ENCODE measurements at places on chromosomes 16 and 17.
A peak's percentile ranks its signal among the peaks of the same experiment; 100 is the strongest.

DNA sequence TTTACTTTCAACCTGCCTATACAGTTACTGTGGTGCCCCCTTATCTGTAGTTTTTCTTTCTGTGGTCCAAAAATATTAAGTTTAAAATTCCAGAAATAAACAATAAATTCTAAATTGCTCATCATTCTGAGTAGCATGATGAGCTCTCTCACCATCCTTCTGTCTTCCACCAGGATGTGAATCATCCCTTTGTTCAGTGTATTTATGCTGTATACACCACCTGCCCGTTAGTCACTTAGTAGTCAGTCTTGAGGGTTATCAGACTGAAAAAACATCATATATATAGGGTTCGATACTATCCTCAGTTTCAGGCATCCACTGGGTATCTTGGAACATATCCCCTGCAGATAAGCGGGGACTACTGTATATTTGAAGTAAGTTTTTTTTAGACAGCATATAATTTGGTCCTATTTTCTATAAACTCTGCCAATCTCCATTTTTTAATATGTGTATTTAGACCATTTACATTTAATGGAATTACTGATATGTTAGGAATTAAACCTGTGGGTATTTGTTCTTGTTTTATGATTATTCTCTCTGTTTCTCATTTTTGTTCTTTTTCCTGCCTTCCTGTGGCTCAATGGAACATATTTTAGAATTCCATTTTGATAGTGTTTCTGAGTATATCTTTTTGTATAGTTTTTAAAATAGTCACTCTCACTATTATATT, 31.0 kb downstream of the TBX21 start:
- no peak for DNase-seq

DNA sequence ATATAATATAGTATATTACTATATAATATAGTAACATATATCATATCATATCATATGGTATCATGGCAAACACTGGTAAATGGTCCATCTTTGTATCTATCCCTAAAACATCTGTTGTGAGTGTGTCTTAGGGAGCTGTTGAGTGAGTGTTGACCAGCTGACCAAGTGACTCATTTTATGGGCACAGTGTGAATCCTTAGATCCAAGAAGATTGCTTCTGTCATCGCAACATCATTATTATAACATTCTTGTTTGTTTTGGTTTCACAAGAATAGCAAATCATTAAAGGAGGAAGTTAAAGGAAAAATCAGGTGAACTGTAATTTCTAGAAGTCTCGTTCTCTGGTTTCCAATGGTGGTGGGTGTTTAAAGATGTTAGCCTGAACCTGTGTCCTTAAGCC, 11.7 kb upstream of the MAF start:
- no peak for DNase-seq

- DNase-seq, result no peak
Measured at GRCh38 chr16:71282943-71283342, 6.3 kb downstream of the CMTR2 start.

- no peak for DNase-seq
Measured at GRCh38 chr17:58391302-58391984, 25.9 kb downstream of the RNF43 start.

DNA sequence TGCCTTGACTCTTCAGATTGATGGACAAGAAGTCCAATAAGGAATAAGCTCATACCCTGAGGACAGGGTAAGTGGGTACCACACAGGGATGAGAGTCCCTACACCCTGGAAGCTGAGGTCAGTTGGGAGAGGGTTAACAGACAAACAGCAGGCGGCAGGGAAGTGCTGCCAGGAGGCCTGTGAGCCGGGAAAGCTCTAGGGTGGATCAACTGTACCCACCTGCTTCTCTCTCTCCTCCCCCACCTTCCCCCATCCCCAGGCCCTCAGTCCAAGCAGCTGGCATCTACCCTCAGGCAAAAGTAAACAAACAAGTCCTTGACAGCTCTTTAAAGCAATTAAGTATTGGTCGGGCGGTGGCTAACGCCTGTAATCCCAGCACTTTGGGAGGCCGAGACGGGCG, 20.7 kb upstream of the MYLK3 start:
- DNase-seq, result no peak

- peak; percentile 29 for DNase-seq
Measured at GRCh38 chr16:21194771-21195301, 16.5 kb downstream of the ZP2 start.

- no peak for DNase-seq
Measured at GRCh38 chr16:85003725-85004586, 7.4 kb downstream of the ZDHHC7 start.

GRCh38 chr17:1562176-1562643, 382 bp downstream of the PITPNA start:
- DNase-seq, result peak; percentile 24

DNA sequence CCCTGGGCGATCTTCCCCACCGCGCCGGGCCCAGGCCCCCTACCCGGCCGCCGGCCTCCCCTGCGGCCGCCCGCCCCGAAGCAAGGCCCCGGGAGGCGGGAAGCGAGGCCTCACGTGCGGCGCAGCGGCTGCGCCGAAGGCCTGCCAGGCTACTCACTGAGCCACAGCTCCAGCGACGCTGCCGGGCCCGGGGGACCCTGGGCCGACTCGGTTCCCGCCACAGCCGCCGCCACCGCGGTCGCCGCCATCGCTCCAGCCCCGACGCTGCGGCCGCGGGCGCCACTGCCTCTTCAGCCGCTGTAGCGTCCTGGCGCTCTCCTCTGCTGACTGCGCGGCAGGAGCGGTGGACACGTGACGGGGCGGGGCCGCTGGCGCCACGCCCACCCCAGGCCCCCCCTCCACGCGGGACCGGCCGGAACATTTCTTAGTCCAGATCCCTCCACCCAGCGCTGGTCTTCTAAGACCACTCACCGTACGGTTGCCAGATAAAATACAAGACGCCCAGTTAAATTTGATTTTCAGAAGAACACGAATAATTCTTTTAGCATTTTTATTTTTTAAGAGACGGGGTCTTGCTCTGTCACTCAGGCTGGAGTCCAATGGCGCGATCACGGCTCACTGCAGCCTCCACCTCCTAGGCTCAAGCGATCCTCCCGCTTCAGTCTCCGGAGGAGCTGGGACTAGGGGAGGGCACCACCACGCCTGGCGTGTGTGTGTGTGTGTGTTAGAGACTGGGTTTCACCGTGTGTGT, at the start of gene GGA2:
Gene GGA2 (minus strand): TSS at position 331 of the 751 bp plus-strand sequence. CDS start 83 bp downstream, at position 248.
- peak; percentile 79 for DNase-seq

- DNase-seq, result no peak
Measured at GRCh38 chr17:45857977-45858708, 13.5 kb downstream of the SPPL2C start.

- no peak for DNase-seq
Measured at GRCh38 chr17:1976000-1976682, 49.0 kb downstream of the RTN4RL1 start.

- DNase-seq, result no peak
Measured at GRCh38 chr16:12160249-12160648, 183.7 kb downstream of the SNX29 start.

DNA sequence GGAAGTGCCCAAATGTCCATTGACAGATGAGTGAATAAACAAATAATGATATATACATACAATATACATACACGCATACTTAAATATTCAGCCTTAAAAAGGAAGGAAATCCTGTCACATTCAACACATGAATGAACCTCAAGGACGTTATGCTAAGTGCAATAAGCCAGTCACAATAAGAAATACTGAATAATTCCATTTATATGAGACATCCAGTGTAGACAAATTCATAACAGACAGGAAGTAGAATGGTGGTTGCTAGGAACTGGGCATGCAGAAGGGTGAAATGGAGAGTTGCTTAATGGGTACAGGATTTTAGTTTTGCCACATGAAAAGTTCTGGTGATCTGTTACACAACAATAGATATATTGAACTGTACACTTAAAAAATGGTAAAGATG, 8.8 kb upstream of the ITGB4 start:
- DNase-seq, result peak; percentile 19

DNA sequence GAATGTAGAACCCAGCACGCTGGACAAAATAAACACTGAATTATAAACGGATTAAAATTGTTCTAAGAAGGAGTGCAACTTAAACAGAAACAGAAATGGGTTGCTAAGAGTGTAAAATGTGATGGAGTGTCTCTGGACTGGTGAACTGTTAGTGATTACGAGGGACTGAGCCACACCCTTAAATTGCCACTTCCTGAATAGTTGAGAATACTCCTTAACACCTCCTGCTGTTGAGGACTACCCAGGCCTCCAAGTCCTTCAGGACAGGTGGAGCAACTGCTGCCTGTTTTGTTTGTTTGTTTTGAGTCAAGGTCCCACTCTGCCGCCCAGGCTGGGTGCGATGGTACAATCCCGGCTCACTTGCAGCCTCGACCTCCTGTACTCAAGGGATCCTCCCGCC, 25.8 kb upstream of the IRF8 start:
- DNase-seq, result no peak

DNA sequence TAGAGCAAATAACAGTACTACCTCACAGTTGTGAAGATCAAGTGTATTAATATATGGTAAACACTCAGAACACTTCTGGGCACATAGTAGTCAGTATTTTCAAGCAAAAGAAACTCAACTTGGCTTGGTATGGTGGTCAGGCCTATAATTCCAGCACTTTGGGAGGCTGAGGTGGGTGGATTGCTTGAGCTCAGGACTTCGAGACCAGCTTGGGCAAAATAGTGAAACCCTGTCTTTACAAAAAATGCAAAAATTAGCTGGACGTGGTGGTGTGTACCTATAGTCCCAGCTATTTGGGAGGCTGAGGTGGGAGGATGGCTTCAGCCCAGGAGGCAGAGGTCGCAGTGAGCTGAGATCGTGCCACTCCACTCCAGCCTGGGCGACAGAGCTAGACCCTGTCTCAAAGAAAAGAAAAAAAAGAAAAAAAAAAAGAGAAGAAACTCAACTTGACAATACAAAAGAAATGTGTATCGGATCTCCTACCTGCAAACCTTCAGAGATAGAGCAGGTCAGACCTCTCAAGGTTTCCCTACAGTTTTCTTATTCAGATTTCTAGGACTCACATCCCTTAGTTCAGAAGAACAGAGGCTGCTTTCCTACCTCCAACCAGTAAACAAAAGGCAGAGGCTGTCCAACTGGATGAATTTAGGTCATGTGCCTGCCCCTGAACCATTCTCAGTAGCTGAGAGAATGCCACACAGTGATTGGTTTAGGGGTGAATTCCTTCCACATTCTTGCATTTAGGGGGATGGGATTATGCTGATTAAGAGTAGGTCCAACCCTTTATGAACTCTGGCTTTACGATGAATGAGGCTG, 1.7 kb upstream of the KPNA2 start:
- peak; percentile 51 for DNase-seq

DNA sequence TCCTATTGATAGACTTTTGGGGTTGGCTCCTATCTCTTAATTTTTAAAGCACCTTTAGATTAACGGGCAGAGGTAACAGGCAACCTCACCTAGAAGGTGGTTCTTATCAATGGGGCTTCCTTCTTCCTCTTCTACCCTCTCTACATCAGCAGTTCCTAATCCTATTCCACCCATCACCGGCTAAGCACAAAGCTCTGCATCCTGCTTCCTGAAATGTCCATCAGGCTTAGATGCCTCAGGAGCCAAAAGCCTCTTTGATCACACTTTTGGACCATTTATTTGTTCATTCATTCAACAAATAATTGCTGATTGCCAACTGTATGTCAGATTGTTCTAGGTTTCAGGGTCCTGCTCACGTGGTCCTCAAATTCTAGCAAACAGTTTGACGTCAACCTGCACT, 586.0 kb downstream of the TOX3 start:
- no peak for DNase-seq

DNA sequence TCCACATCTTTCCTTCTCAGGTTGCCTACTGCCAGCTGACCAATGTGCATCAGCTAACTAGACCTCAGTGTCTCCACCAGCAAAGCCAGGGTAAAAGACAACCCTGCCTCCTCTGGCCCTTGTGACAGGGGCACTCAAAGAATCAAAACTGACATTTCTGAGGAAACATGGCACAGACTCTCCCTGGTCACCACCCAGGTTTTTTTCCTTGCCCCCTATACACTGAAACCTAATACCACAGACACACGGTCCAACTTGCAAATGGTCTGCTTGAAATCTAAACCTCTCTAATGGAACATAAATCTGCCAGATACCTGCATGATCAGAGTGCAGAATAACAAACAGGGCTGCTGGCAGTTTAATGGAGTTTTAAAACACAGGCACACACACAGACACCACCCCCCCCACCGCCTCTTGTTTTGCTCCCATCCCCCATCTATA, 19.5 kb upstream of the CORO6 start:
- no peak for DNase-seq

- DNase-seq, result no peak
Measured at GRCh38 chr17:38604479-38605403, 1.0 kb downstream of the SRCIN1 start.

GRCh38 chr17:42358434-42358833, 29.8 kb downstream of the STAT3 start:
- no peak for DNase-seq

- DNase-seq, result no peak
Measured at GRCh38 chr16:85711982-85712587, 23.3 kb upstream of the GINS2 start.

GRCh38 chr17:3026125-3026855, 37.1 kb downstream of the OR1D5 start:
- DNase-seq, result no peak

- DNase-seq, result peak; percentile 49
Measured at GRCh38 chr16:51497541-51498211, 346.6 kb upstream of the SALL1 start.

DNA sequence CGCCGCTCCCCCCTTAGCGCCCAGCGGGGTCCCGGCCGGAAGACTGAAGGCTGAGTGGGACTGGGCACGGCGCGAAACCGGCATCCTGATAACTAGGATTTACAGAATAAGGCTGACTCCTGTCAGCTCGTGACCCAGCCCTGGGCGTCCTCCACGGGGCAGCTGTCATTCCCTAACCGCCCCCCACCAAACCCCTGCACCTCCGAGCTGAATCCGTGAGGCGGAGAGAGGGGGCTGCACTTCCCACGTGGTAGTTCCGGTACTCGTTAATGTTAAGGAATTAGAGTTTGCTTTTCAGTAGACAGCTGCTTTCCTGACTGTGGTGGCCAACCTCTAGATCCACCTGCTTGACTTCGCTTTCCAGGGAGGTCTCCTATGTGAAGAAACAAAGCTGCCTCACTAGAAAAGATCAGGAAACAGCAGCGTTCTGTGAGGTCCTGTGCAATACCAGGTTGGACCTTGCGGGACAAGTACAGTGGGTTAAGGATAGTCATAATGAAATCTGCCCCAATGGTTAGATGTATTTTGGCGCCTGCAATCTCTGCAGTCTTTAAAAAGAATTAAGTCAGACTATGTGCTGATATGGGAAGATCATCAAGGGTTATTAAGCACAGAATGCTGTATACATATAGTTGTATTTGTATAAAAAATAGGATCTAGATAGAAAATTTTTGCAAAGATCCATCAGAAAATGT, 1.1 kb upstream of the WBP2 start:
- DNase-seq, result no peak

GRCh38 chr17:59848778-59849177, 44.0 kb downstream of the TUBD1 start:
- DNase-seq, result peak; percentile 91

GRCh38 chr16:386641-387156, 4.9 kb upstream of the PGAP6 start:
- no peak for DNase-seq

DNA sequence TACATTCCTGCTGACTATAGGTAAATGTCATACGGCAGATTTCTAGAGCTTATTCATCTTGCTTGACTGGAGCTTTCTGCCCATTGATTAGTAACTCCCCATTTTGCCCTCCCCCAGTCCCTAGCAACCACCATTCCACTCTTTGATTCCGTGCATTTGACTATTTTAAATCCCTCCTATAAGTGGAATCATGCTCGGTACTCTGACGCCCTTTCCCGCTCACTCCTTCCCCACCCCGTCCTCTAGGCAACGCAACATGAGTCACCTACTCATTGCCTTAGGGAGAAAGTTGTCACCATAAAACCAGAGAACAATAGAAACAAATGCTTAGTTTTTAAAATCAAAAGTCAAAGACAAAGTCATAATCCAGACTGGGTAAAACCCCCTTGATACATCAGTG, 45.5 kb upstream of the RBBP6 start:
- DNase-seq, result no peak

Data from fibroblast of gingiva (primary cell).